ENCODE measurements at places on chromosomes 5 and 9.
A peak's percentile ranks its signal among the peaks of the same experiment; 100 is the strongest.

DNA sequence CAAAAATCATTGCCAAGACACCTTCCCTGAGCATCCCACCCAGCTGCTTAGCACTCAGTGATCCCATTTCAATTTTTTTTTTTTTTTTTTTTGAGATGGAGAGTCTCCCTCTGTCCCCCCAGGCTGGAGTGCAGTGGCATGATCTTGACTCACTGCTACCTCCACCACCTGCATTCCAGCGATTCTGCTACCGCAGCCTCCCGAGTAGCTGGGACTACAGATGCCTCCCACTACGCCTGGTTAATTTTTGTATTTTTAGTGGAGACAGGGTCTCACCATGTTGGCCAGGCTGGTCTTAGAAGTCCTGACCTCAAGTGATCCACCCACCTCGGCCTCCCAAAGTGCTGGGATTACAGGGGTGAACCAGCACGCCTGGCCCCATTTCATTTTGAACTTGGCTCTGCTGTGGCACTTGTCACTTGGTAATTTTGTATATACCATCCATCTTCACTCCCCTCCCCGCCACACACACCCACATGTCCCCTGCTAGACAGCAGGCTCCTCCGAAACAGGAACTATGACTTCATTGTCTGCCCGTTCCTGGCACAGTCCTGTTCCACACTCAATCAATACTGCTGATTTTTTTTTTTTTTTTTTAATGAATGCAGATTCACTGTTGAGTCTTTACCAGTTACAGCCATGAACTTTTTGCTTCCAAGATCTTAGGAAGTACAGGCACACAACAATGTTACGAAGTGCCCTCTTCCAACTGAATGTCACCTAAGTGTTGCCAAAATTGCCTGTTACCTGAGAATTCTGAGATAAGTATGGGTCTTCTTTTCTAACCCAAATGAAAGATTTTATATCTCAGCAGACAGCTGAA is 17.3 kb upstream of the ZBTB34 start:
- DNase-seq, result no peak

DNA sequence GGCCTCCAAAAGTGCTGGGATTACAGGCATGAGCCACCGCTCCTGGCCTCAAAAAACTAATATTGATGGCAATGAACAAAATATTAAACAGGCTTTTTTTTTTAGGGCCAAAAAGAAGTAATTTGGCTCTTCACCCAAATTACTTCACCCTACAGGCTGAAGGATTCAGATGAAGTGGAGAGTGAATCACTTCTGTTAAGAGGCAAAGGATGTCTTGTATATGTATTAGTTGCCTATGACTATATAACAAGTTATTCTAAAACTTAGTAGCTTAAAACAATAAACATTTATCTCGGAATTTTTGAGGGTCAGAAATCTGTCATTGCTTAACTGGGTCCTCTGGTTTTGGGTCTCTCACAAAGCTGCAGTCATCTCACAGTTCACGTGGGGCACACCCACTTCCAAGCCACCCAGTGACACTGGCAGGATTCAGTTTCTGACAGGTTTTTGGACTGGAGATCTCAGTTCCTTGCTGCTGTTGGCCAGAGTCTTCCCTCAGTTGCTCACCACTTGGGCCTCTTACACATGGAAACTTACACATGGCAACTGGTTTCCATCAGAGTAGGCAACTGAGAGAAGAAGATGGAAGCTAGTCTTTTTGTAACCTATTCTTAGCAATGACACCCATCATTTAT is 66.7 kb downstream of the IQGAP2 start:
- no peak for DNase-seq

DNA sequence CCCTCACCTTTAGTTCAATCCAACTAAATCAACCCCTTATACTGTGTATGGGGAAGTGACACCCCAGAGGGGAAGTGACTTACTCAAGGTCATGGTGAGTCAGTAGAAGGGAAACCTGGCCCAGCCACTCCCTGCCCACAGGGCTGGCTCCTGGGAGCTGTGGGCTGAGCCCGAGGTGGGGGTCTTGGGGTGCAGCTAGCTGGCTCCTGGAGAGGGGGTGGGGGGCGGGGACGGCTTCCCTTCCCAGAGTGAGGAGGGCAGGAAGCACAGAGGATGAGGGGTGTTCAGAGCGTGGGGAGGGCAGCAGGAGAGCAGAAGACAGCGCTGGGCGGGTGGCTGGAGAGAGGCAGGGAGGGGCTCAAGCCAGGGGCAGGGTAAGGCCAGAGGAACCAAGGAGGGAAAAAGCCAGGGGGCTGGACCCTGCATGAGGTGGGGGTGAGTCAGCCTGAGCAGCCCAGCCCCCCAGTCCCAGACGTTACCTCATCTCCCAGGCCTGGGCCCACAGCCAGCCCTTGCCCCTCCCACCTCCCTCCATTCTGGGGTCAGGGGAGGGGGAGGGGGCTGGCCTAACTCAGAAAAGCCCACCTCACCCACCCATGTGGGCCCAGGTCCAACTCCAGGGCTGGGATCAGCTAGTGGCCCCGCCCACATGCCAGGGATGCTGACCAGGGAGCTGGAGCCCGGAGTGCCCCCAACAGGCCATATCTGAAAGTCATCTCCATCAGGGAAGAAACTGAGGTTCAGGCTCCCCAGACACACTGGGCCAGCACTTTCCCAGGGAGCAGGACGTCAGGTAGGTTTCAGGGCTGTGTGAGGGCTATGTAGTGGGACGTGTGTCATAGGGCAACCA is 2.8 kb downstream of the PDLIM7 start:
- DNase-seq, result no peak

- no peak for DNase-seq
Observed at GRCh38 chr9:136605988-136606660, 56.6 kb upstream of the EGFL7 start.

DNA sequence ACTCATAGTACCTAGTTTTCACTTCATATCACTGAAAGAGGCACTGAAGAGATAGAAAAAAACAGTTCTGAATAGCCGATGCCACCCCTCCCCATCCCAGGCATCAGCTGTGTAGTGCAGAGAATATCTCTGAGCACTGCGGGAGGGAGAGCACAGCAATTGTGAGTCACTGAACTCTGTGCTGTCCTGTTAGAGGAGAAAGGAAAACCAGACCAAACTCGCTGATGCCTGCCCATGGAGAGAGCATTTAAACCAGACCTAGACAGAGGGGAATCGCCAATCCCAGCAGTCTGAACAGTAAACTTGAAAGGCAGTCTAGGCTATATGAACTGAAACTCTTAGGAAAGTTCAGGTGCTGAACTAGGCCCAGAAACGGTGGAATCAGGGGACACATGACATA is 120.1 kb upstream of the SLC30A5 start:
- no peak for DNase-seq

DNA sequence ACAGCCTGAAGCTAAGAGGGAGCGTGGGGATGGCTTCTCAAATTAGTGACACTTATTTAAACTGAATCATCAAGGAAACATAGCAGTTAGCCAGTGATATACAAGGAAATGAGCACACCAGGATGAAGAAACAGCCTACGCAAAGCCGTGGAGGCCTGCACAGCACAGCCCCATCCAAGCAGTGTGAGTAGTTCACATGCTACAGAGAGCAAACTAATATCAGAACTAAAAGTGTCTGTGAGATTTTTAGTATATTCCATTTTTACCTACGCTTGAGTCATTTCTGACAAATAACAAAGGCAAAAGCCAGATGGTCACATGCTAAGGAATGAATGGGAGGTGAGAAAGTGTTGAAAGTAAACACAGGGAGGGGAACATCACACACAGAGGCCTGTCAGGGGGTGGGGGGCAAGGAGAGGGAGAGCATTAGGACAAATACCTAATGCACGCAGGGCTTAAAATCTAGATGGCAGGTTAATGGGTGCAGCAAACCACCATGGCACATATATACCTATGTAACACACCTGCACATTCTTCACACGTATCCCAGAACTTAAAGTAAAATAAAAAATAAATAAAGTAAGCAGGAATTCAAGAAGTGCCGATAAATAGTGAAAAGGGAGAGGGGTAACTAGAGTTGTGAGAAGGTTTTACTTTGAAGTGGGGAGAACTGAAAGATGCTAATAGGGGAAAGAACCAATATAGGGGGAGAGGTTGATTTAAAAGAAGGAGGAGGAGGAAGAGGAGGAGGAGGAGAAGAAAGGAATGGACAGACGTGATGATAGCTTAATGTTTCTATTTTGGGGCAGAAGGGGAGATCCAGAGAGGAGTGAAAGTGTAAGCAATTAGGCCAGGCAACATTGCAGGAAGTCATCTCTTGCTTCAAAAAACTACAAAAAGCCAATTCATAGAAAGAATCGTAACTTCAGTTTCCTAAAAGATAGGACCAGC is 100.9 kb upstream of the PTGER4 start:
- DNase-seq, result no peak

- no peak for DNase-seq
Observed at GRCh38 chr5:56253126-56253525, 20.0 kb upstream of the ANKRD55 start.

GRCh38 chr9:136380381-136380780 is 6.9 kb upstream of the CARD9 start:
- DNase-seq, result no peak

DNA sequence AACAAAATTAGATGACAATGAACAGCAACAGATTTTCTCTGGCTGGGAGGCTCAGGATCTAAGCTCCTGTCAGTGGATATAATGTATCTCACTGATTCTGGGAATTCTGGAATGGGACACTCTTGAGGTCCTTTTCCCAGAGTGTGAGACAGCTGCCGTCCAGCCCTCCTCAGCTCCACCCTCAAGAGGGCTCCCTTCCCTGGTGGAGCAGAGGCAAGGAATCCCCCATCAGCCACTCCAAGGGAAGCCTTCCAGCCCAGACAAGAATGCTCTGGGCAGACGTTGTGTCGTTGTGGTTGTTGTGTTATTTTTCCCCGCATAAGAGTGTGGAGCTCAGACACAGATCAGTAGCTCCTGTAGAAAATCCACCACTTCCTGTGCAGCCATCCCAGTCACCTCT is 47.7 kb upstream of the ATP10B start:
- no peak for DNase-seq

- no peak for DNase-seq
Observed at GRCh38 chr9:4979239-4979638, 5.8 kb upstream of the JAK2 start.

- no peak for DNase-seq
Observed at GRCh38 chr9:69339620-69340019, 14.6 kb downstream of the ENTREP1 start.

GRCh38 chr5:113390224-113390623 is 44.6 kb downstream of the TSSK1B start:
- DNase-seq, result no peak

DNA sequence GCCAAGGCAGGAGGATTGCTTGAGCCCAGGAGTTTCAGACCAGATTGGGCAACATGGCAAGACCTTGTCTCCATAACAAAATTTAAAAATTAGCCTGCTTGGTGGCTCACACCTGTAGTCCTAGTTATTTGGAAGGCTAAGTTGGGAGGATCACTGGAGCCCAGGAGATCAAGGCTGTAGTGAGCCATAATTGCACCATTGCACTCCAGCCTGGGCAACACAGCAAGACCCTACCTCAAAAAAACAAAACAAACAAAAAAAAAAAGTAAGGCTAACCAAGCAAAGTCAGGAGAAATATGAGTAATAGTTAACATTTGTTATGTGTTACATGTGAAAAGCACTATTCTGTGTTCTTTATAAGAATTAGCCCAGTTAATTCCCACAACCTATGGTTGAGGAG is 74.7 kb downstream of the FOXB2 start:
- no peak for DNase-seq

GRCh38 chr9:27586304-27586703 is 13.0 kb upstream of the C9orf72 start:
- DNase-seq, result no peak

DNA sequence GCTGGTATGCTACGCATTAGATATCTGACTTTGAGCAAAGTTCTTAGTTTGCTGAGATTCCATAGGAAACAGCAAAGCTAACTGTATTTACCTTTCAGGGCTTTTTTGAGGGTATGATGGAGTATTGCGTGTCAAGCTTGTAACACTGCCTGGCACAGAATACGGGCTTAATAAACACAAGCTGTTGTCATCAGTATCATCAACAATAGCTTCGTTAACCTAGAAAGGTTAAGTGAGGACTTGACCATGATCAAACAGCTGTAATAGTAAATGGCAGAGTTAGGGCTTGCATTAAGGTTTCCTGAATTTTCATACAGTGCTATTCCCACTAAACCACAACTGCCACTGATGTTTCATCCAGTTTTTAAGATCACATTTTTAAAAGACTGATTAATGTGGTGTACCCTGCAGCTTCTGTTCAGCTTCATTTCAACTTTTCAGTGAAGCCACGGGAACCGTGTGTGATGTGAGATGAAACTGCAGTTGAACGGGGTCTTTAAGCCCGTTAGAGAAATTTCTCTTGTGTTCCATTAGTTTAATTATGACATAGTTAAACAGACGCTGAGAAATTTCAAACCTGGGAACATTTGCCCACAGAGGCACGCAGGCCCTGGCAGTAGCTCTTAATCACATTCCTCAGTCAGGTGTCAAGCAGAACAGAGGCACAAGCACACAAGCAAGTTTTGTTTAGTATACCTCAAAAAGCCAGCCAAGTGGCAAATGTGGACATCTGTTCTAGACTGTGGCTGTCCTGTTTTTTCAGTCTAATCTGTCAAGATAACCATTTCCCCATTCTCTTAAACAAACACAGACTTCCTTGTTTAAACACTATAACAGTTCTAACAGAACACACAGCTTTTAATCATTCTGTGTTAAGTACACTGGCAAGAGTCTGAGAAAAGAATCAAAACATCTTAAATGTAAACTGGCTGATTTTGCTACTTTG is 147.1 kb downstream of the ZNF608 start:
- no peak for DNase-seq

- no peak for DNase-seq
Observed at GRCh38 chr5:134846641-134846960, 833 bp downstream of the C5orf24 start.

GRCh38 chr5:81630684-81631083 is 120.2 kb downstream of the SSBP2 start:
- DNase-seq, result no peak

DNA sequence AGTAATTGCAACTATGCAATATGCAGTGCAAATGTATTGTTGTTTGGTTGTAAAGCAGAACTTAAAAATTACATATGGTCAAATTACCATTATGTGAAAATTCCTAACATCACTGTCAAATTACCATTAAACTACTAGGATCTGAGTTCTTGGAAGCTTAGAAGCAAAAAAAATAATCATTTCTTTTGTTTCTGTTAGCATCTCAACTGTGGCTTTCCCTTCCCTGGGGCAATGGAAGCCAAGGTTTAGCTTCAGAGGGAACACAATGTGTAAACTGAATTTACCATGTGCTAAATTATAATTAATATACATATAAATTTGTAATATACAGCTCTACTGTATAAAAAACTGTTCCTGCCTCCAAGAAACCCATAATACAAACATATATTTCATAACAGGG is 159.4 kb downstream of the GNAQ start:
- DNase-seq, result no peak

- no peak for DNase-seq
Observed at GRCh38 chr5:172175263-172175719, 12.7 kb downstream of the STK10 start.

GRCh38 chr5:133205649-133206048 is 153.8 kb downstream of the HSPA4 start:
- no peak for DNase-seq

DNA sequence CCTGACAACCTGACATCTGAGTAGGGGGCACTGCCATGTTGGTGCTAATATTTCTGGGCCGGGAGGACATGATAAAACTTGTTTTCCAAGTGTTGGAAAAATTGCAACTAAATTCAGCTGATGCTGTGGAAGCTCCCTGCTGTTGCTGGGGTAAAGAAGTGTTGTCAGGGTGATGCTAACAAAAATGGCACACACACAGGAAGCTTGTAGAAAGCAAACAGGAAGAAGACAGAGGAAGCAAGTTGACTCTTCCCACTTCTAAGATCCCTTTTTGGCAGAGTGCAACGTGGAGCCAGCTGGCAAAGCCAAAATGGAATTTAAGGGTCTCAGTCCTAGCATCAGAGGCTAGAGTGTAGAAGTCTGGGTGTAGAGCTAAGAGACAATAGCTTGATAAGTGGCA is 11.3 kb upstream of the RIOK2 start:
- DNase-seq, result peak; percentile 5
